ENCODE measurements at places on chromosomes 7 and 10.

DNA sequence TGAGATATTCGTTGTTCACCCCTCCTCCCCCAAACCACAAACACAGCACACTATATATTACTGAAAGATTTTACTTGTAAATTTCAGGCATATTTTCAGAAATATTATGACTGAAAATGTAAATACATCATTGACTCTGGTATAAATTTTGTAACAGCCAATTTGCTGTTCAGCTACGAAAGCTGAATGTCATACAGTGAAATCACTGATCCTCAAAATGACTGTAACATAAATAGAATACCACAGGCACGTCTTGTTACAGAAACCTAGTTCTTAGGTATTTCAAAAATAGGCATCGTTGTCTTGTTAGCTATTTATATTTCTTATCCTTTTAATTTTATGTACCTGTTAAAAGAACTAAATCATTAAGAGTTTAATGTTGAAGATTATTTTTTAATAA lies 15.1 kb downstream of the TRUB1 start:
- no peak for DNase-seq

DNA sequence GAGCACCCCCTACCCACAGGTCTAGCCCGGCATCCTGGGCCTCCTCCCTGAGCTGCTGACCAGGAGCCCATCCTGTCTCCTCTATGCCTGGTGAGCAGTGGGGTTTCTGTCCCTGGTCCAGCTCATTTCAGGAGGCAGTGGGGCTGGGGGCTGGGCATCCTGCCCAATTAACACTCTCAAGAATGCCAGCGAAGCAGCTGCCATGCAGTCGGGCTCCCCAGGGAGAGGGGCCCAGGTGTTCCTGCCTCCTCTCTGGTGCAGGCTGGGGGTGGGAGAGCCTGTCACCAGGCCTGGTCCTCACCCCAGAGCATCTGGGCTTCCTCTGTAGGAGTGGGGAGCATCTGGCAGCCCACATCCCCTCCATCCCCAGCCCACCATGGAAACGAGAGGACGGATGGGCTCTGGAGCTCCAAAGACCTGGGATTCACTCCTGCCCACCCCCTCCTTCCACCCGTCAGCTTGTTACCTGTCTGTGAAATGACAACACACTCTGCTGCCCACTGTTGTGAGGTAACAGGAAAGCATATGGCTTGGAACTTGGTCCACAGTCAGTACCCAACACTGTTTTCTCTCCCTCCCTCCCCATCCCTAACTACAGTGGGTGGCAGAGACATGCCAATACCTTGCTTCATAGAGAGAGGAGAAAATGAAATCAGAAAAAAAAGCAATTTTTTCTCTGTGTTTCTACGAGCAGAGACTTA lies 69.1 kb downstream of the SLIT1 start:
- peak; percentile 80 for DNase-seq

DNA sequence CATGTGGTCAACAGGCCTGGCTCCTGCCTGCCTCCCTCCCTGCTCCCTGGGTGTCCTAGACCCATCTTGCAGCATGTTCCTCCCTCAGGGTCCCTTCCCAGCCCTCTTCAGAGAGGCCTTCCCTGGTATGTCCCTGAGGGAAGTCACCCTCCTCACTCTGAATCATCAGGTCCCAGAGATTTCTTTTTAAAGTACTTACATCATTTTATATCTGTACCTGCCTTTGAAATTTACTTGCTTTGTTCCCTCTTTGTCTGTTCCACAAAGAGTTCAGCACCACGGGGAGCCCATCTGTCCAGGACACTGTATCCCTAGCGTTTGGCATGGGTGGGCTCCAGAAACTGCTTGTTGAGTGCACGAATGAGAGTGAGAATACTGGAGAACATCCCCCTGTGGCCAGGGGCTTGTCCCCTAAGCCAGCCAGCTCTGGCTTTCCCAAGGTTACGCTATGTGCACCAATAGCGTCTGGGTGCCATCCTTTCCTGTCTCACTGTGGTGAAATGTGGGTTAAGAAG lies 50.6 kb upstream of the IGFBP3 start:
- no peak for DNase-seq

DNA sequence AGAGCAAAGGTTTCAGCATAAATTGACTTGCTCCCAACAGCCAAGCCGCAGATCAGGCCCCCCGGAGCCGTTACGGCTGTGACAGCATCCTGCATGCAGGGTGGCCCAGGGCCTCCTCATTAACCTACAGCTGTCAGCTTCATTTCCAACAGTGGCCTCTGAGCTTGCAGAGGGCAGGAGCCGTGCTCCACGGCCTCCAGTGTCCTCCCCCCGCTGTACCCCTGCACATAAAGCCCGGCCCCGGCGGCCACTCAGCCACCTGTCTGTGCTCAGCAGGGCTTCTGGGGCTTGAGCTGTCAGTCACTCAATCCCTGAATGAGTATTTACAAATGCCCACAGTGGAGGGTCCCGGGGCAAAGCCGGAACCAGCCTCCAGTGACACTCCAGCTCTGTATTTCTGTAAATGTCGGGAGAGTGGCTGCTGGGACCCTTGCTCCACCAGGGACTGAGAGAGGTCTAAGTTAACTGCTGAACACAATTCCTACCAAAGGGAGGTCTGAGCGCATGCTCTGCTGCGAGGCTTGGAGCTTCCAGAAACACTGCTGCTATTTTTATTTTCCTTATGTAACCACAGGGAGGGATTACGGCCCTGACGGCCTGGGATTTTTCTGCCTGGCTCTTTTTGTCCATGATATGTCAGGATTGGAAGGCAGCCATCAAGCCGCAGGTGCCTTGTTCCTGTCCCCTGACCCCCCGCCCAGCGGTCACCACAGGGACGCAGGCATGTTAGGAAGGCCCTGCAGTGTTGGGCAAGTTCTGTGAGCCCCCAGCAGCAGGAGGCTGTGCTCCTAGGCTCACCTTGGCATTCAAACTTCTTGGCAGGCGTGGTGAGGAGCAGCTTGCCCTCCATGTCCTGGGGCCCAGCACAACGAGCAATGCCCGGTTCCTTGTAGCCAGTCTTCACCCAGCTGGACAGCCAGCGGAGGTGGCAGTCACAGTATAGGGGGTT lies 165.0 kb downstream of the SLIT1 start:
- no peak for DNase-seq

DNA sequence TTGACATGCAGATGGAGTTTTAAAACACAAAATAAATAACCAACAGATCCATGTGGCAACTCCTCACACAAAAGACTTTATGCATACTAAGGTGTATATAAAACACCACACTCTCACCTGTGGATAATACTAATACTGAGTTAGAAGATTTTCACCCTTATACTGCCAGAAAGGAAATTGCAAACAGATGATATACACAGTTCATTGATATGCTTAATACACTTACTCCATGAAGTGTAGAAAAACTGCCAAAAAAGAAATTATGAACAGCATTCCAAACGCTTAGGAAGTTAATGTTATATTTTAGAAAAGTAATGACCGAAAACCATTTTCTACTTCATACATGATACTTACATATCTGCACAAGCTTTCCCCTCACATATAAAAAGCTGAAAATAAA lies 17.6 kb upstream of the SNX13 start:
- DNase-seq = no peak

DNA sequence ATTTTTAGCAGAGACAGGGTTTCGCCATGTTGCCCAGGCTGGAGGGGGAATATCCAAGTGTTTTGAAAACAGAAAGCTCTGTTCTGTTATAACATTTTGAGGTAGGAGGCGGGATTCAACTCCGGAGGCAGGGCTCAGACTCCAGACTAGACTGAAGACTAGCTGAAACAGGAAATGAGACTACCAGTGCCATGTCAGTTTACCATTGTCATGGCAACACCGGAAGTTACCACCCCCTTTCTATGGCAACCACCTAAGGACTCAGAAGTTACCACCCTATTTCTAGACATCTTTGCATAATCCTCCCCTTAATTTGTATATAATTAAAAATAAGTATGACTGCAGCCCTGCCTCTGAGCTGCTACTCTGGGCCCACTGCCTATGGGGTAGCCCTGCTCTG lies 1069.1 kb upstream of the AUTS2 start:
- DNase-seq = no peak

DNA sequence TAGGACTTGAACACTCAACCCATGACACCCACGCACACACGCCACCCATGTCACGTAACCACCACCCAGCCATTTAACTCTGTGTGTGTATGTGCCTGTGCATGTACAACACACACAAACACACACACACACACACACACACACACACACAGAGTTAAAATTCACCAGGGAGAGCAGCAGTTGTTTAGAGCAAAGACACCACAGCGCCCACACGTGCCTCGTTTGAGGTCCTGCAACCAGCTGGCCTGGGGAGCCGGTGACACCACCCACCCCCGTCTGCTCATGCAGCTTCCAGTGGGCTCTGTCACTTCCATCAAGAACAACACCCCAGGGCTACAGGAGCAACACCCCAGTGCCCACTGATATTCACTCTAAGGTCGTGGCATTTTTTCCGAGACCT lies 97.4 kb downstream of the ELFN1 start:
- no peak for DNase-seq

DNA sequence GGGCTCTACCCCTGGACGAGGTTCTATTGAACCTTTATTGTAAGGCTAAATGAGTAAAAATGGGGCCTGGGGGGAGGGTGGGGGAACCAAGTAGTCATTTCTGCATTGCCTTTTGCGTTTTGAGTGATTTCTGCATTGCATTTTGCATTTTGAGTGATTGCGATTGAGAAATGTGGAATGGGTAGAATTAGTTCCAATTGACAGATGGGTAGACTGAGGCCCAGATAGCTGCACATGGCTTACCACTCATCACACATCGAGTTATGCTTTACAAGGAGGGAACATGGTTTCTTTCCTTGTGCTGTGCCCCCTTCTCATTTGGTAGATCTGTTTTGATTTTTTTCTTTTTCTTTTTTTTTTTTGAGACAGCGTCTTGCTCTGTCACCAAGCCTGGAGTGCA lies 858.7 kb downstream of the TYW1 start:
- no peak for DNase-seq

DNA sequence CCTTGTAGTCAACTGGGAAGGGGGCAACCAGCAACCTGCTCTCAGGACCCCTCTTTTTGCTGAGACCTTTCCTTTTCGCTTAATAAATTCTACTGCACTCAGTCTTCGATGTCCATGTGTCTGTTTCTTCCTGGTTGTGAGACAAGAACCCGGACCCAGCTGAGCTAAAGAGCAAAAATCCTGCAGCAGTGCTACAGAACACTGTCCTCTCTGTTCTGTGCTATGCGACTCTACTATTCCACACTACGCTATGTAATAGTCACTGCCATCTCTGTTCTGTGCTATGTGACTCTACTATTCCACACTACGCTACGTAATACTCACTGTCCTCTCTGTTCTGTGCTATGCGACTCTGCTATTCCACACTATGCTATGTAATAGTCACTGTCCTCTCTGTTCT lies 34.3 kb downstream of the DIP2C start:
- DNase-seq = no peak

DNA sequence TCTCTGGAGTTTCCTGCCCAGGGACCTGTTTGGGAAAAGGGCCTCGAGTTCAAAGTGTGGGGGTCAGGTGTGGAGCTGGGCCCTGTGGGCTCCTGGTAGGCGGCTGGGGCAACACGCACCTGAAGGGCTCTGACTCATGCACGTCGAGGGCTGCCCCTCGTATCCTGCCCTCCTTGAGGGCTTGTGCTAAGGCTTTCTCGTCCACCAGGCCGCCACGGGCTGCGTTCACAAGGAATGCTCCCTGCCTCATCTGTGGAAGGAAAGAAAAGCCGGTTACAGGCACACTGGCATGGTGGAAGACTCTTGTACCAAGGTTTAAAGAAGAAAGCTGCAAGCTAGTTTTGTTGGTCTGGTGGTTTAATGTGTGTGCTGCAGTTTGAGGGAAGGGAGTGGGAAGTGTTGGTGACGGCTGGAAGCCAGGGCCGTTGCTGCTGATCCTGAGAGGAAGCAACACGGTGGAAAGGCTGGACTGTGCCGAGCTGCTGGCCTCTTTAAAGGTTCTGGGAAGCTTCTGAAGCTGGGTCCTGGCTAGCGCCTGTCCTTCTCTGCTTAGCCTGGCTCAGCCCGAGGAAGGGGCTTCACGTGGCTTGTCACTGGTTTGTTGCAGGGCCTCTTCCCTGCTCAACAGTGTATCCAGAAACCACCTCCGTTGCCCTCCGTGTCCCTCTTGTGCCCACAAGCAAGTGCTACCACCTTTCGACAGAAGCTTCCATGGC lies 52.0 kb downstream of the ZRANB1 start:
- DNase-seq = no peak

DNA sequence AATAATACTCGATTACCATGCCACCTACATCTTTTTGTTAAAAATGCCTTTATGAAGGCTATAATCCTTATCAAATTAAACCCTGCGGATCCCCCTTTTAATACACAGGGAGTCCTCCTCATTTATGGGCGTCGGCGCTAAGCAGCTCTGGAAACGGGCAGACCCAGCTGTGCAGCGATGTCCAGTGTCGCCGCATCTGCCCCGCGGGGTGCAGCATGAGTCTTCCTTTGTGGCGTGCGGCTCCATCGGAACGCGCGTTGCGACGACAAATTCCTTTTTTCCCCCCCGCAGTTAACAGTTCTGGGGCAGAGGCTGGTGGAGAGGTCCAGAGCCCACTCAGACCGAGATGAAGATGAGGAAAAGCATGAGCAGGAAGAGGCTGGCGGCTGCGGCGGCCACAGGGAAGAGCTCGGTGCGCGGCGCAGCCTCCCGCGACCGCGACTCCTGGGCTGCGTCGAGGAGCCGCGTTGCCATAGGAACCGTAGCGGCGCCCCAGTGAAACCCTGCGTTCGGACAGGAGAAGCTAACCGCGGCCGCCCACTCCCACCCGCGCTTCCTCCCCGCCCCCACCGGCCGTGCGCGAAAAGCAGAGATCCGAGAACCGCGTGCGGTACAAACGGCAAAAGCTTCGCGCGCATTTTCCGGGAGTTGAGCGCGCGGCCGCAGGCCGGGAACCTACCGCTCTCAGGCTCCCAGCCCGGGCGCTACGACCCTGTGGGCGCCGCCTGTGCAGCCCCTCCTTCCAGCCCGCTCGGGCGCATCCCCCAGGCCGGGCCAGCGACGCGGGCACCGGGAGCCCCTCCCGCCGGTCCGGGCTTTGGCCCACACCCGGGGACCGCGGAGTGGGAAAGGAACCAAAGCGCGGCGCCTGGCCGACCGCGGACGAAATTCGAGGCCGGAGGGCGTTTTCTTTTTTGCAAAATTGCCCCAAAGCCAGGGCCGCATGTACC lies 130.6 kb downstream of the SPAG6 start:
- DNase-seq = no peak

- DNase-seq = no peak
These were observed 95.7 kb upstream of the CELF2 start for GRCh38 chr10:10921826-10922461.

- DNase-seq = no peak
These were observed 26.9 kb downstream of the NACAD start for GRCh38 chr7:45061806-45062425.

DNA sequence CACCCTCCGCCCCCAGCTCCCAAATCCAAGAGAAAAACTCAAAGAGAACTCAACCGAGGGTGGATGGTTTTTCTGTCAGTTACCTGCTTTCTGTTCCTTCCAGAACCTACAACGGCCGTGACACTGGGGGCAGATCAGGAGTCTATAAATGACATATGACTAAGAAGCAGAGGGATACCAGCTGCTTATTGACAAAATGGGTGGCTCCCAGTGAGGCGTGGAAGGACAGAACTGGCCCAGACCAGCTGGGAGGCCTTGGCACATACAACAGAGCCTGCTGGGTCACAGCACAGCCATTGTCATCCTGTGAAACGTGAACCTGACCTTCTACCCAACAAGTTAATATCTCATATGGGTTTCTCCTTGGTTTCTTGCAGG lies 84.3 kb upstream of the ADRB1 start:
- no peak for DNase-seq

Measured in COR-L47 (cell line).